GF-D8 (cell line): ENCODE measurements at places on chromosomes 2 and 18.

DNA sequence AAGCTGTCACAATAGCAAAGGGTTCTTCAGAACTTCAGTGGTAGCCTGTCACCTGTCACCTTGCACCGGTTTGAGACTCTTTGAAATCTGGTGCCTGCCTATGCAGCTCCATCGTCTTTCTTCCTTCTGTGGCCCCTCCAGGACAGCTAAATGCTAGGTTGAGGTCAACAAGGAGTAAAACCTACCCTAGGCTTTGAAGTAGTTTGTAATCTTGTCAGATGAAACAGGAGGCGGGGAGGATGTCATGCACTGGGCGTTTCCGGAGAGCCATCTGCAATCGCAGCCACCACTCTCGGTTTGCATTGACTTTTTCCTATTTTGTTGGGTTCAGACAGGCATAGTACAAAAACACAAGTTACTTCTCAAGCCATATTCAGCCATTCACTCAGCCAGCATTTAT is 116.7 kb downstream of the LPIN1 start:
- no peak for DNase-seq

DNA sequence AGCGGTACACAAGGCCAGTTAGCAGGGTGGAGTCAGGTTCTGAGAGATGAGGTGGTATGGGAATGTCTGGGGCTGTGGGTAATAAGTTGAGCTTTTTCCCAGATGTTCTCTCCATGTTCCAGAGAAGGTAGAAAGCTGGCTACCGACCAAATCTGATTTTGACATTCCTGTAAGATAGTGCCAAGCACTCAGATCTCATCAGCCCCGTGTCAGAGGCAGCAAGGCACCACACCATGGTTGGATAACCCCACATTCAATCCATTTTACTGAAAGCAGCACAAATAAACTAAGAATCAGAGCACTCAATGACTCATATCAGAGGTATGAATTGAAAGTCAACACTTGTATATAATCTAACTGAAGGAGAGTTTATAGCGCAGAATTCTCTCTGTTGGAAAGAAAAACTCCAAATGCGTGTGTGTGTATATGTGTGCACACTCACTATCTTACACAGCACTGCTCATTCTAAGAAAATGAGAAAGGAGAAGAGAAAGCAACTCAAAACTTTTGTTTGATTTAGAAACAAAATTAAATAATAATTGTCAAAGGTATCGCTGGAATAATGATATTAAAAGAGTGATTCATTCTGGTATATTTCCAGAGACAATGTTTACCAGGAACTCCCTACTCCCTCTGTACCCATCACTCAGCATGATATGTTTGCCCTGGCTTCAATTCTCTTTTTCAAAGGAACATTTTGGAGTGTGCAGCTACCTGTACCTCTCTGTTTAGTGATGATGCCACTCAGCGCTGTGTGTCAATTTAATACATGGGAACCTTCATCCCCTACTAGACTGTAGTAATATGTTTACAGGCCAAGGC is 375.1 kb upstream of the ID2 start:
- no peak for DNase-seq

- no peak for DNase-seq
These were observed 93.8 kb downstream of the C2orf74 start for GRCh38 chr2:61255580-61256437.

DNA sequence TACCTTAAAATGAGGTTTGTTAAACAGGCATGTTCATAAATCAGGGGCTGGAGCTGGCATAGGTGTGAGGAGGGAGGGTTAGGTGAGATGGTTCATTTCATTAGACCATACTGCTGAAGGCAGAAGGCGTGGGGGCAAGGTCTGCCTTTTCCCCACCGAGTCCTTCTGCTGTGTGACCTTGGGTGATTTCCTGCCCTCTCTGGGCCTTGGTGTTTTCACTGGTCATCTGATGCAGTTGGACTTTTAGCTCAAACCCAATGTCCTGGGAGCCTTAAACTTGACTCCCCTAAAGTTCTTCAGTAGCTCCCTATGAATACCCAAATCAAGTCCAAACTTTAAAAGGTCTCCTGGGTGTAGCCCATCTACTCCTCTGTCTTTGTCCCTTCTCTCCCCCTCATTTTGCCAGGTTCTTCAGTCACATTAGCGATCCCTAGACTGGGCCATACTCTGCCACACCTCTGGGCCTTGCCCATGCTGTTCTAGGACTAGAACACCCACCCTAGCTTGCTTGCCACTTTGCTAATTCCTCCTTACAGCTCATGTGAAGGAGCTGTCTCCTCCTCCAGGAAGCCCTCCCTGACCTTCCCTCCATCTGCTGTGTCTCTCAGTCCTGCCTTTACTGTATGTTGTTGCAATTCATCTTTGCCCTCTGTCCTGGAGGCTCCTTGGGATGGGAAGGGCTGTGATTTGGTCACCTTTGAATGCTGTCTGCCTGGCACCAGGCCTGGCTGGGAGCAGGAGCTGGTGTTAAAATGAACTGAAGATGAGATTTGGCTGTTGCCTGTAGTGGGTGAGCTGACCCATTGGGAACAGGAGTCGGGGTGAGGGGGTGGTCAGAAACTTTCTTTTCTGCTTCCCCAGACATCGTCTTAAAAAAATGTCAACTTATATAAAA is 85.4 kb upstream of the HS6ST1 start:
- DNase-seq: no peak

DNA sequence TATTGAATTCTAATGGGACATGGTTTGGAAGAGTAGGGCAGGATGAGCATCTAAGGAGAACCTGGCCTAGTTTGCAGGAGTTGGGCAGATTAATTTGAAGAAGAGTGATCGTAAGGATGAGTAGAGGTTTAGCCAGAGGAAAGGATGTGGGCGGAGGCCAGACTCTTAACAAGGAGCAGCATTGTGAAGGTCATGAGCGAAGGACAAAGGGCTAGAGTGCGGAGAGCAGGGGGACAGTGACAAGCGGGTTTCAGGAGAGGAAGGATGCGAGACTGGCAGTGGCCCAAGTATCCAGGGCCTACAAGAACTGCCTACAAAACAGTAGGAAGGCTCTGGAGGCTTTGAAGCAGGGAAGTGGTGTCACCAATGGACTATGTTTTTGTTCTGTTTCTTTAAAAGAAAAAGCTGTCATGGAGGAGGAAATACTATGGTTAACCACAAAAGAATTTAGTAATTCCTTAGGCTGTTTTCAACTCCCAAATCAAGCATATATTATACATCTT is 20.1 kb downstream of the SLC66A3 start:
- DNase-seq: peak; percentile 66
